SHP77 (cell line): ENCODE measurements at places on chromosomes 1 and 21.
A peak's percentile ranks its signal among the peaks of the same experiment; 100 is the strongest.

DNA sequence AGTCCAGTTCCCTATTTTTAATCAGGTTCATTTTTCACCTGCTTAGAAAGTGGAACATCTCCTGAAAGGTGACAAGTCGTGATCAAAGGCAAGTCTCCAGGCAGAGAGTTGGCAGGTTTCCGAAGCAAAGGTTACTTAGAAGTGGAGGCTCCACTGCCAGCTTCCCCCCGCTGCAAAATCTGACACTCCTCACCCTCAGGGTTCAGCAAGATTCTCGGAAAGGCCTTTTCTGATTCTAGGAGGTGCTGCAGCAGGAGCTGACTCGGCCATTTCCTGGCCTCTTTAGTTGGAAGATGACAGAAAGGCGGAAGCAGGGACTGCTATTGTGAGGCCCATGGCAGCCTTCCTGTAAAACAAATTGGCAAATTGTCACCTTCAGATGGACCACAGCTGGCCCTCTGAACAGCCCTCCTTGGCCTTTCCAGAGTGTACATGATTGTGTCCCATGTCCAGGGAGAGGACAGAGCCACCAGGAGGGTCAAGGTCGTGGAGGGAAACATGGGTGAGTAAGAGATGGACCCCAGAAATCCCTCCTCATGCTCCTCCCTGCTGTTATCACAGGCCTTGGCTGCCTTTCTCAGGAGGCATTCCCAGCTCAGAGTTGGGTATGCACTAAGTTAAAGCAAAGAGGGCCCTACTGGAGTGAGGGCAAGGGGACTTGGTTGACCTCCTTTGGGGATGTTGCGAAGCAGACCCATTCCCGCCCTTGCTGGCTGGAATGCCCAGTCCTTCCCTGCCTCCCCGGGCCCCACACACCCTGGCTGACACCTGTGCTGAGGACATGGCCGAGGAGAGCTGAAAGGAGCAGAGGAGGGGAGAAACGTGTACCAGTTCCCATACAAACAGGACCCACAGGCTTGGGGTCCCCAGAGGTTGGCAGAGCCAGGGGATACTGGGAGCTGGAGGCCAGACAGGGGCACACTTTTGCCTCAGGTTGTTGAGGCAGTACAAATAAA lies 115.5 kb upstream of the IRF2BP2 start:
- no peak for DNase-seq

- no peak for DNase-seq
Measured at GRCh38 chr1:160209321-160210046, 4.3 kb downstream of the PEA15 start.

- DNase-seq = no peak
Measured at GRCh38 chr1:201272799-201273198, 10.5 kb upstream of the PKP1 start.

DNA sequence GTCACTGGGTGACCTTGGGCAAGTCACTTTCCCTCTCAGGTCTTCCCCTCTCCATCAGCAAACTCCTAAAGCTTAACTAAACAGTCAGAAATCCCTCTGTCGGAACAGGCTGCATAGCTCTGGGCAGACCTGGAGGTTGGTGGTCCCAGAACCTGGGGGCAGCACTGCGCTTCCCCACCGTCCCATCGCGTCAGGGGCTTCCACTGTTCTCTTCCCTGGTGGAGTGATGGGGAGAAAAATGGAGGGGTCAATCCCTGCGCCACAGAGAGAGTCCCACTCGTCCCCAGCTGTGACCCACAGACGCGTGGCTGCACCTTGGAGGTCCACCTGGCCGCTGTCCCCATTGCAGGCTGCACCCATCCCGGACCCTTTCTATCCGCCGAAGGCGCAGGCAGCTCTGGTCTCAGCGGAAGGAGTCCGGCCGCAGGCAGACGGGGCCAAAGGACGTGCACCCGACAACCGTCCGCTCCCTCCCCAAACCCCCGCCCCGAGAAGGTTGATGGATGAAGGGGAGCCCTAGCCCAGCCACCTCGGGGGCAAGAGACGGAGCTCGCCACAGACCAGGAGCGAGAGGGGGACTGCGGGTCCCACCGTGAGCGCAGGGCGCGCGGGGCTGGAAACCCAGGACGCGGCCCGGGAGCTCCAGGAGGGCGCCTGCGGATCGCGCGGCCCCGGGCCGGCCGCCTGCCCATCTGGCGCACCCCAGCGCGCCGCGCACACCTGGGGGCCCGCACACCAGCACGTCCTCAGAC lies 588 bp upstream of the WNT3A start:
- no peak for DNase-seq

GRCh38 chr21:44773291-44773932 lies 28.2 kb downstream of the UBE2G2 start:
- DNase-seq = peak; percentile 96

- DNase-seq = no peak
Measured at GRCh38 chr1:109080441-109081082, 4.8 kb upstream of the TAF13 start.
